Kidney (tissue), 22 donors: ENCODE measurements at places on chromosomes 2 and 18.

GRCh38 chr2:194087089-194087958 is 1569.7 kb upstream of the SLC39A10 start:
- H3K4me1 ChIP-seq, result no peaks in the 10 kb centered on the region
- no peak overlapping the region for H3K27ac ChIP-seq
- DNase-seq, result no peak
- H3K36me3 ChIP-seq, result no peaks in the 10 kb centered on the region

DNA sequence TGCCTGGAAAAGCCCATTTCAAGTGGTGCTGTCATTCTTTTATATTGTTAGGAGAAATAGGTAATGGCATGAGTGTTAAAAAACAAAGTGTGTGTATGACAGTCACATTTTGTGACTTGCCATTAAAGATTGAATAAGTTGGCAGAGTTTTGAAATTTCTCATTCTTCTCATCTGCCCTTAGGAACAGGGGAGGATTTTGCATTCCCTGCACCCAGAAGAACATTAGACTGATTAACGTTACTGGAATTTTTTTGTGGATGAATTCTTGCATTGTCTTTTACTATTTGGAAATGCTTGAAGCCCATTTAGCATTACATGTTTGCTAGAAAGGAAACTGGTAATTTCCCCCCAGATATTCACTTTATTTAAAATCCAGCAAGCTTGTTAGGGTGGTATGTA is 162.2 kb downstream of the BABAM2 start:
- H3K36me3 ChIP-seq, result no peaks in the 10 kb centered on the region
- H3K27me3 ChIP-seq, result no peaks in the 10 kb centered on the region
- H3K4me3 ChIP-seq, result no peak overlapping the region
- DNase-seq, result no peak
- H3K27ac ChIP-seq, result no peak overlapping the region

DNA sequence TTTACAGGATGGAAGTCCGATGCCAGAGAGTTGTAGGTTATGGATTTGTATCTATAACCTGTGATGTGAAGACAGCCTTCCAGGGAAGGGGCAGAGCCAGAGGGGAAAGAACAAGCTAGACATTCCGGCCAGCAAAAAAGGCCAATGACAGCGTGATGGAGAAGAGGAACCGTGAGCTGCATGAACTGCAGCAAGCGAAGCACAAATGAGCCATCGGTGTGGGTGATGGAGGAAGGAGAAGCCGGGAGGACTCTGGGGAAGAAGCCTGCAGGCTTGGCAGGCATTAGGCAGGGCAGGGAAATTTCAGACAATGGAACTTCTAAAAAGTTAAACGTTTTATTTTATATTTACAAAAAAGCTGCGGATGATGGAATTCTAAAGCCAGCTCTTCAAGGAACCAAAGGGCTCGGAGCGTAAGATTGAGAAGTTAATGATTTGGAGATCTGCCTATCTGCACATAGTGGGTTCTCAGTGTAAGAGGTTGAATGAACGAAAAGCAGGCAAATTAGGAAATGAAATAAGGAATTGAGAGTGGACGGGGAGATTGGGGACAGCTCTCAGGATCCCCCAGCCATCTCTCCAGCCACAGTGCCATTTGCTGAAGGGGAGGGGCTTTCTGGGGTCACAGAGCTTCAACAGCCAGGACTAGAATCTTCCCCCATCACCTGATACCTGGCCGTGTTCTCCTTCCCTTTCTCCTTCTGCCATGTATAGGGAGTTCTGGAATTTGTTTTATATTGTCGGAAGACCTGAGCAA is 28.4 kb downstream of the NGEF start:
- no peak overlapping the region for H3K4me3 ChIP-seq
- DNase-seq, result no peak
- H3K36me3 ChIP-seq, result no peaks in the 10 kb centered on the region
- H3K27me3 ChIP-seq, result no peaks in the 10 kb centered on the region

DNA sequence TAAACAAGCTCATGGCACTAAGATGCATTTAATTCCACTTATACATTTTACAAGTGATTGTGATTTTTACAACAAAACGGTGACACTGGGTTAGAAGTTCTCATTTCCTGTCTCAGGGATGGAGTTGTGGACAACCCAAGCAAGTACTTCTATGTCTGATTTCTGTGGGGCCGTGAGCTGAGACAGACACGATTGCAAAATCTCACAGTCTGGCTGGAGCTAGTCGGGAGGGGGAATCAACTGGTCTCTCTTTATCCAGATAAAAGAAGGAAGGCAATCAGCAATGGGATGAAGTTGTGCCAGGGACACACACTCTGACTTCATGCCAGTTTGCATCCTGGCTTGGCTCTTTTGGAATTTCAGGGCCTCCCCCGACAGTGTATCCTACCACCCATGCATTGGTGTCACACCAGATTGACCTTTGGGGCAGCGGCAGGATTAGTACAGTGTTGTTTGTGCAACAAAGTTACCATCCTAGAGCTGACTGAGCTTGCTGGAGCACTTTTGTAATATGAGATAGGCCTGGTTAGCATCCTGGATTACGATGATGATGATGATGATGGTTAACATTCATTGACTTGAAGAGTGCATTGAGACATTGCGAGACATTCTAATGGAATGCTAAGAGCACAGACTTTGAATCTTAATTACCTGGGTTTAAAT is 98.8 kb downstream of the CTAGE1 start:
- no peaks in the 10 kb centered on the region for H3K27me3 ChIP-seq
- H3K36me3 ChIP-seq, result no peaks in the 10 kb centered on the region
- DNase-seq, result no peak
- H3K27ac ChIP-seq, result no peak overlapping the region
- H3K4me1 ChIP-seq, result no peaks in the 10 kb centered on the region

DNA sequence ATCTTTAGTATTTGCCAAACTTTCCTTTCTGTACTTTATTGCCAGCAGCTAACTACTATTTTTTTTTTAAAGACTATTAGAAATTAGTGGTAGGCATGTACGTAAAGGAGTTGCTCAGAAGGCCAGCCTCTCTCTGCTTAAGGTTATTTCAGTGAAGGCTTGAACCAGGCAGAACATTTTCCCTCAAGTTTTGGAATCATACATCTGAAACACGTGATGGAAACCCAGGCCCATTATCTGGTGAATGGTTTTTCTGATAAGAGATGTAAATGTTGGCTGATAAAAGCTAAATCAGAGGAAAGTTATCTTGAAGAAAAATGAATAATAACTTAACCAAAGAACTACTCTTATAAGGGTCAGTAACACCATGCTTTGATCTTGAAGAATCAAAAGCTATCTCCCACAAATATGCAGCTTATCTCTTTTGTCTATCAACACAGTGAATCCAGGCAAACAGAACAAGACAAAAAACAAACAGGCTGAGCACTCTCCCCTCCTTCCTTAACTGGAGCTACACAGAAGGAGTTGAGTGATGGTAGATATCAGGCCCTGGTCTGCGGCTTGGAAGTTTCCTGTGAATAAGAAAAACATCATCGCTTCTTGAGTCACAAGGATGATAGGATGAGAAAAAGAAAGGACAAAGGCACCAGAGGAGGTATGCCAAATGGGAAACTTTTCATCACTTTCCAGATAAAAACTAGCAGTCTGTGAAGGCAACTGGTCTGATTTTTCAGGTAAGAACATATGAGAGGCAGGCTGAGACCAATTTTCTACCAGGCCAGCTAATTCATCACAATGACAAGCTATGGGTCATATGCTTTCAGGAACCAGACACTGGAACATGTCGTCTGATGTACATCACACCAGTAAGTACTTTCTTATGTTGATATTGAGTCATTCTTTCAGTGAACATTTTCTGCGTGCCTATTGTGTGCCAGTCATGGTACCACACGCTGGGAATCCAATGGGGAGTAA is 88.4 kb upstream of the STK17B start:
- H3K27ac ChIP-seq, result no peak overlapping the region
- no peaks in the 10 kb centered on the region for H3K27me3 ChIP-seq
- H3K4me1 ChIP-seq, result no peaks in the 10 kb centered on the region
- no peak for DNase-seq
- H3K36me3 ChIP-seq, result no peaks in the 10 kb centered on the region
- H3K4me3 ChIP-seq, result no peak overlapping the region

GRCh38 chr2:88144914-88145497 is 17.1 kb upstream of the FABP1 start:
- no peaks in the 10 kb centered on the region for H3K4me1 ChIP-seq
- no peak overlapping the region for H3K27ac ChIP-seq
- H3K36me3 ChIP-seq, result no peaks in the 10 kb centered on the region
- DNase-seq, result no peak
- no peak overlapping the region for H3K4me3 ChIP-seq

DNA sequence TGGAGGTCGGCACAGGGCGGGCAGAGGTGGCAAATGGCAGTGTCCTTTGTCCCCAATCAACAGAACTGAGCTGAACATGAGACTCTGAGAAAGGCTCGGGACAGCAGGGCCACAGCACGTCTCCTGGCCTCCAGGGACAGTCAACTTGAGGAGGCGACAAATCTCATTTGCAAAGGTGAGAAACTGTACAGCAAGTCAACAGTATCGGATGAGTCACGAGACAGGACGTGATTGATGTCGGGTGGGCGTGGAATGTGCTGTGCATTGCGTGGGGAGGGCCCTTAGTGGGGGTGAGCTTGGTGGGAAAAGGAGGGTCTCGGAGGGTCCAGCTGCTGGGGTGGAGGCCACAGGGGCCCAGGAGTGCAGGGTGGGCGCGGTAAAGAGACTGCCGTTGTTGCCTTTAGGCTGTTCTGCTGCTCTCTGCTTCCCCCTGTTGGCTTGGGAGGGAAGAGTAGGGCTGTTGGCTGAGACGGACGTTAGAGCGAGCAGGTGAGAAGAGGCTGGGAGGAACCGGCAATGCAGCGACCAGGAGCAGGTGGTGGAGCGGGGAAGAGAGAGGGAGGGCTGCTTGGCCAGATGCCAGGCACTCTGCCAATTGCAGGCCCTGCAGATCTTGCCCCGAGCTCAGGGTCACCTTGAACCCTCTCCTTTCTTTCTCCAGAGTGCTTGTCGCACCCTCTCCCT is 164.3 kb downstream of the BCL2 start:
- H3K36me3 ChIP-seq, result no peaks in the 10 kb centered on the region
- H3K27me3 ChIP-seq, result no peaks in the 10 kb centered on the region
- H3K4me1 ChIP-seq, result peaks cover 39% of the 10 kb centered on the region
- no peak overlapping the region for H3K4me3 ChIP-seq
